ENCODE measurements at places on chromosomes 3 and 15.

- no peak for DNase-seq
These were observed 48.4 kb downstream of the MOBP start for GRCh38 chr3:39515681-39516441.

- peak; percentile 7 for DNase-seq
These were observed 19.1 kb upstream of the RIOX2 start for GRCh38 chr3:97991293-97991682.

- no peak for DNase-seq
These were observed 100.1 kb downstream of the TPRA1 start for GRCh38 chr3:127490271-127491023.

- no peak for DNase-seq
These were observed 574.0 kb downstream of the RBMS3 start for GRCh38 chr3:29854821-29855220.

GRCh38 chr3:71693641-71694040, 31.6 kb downstream of the EIF4E3 start:
- DNase-seq: no peak

- DNase-seq: no peak
These were observed 51.8 kb downstream of the CHCHD6 start for GRCh38 chr3:126755866-126756265.

DNA sequence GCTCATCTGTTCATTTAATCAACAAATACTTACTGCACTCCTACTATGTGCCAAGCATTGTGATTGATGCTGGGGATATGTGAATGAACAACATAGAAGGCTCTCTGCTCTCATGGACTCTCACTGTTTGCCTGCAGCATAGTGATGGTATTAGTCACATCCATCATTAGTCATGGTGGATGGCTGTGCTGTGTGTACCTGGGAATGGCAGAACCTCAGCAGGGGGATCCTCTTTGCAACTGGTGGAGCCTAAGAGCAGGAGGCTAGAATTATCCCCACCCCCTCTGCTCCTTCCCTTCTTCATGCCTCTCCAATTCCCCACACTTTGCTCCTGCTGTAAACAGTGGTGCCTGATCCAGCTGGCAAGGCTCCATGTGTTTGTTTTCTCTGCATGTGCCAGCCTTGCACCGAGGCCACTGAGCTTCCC, 20.5 kb downstream of the BOC start:
- no peak for DNase-seq

- DNase-seq: no peak
These were observed 781.8 kb downstream of the CADM2 start for GRCh38 chr3:85740561-85740960.

DNA sequence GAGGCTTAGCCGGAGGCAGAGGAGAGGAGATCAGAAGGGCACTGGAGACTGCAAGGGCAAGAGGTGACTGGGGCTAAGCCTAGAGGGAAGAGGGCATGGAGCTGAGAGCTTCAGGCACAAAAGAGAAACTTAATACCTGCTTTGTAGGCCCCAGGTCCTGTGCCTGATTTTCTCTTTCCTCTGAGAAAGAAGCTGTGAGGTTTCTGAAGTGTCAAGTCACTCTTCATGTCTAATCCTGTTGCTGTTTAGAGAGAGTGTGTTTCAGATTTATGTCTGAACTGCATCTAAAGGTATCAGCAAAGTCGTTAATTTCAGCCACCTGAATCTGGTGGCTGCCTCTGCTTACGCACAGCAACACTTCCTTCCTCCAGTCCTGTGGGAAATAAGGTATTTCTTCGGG, 106.9 kb upstream of the RNU6-1 start:
- DNase-seq: no peak

DNA sequence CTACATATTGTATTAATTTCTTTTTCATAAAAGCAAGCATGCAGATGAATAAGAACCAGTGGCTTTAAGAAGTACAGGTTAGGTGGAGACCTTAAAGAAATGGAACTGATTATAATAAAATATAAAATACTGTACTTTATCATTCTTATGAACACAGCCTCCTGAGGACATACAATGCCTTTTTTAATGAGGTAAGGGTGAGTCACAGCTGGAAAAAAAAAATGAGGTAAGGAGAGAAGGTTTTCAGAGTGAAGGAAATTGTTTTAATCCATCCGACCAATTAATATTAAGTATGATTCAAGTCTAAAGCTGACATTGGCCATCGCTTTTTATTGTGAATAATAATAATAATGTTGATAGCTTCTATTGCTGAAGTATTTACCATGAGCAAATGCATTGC, 170.3 kb upstream of the SOX2 start:
- DNase-seq: no peak

Data from stimulated activated CD4-positive, alpha-beta T cell treated with anti-CD3 and anti-CD28 coated beads, Interleukin-12 subunit alpha, Interleukin-12 subunit beta, amount 100 ng/mL, for 4 hours (primary cell).